Muscle of leg (tissue), 16 donors: ENCODE measurements at places on chromosomes 1 and 21.
A peak's percentile ranks its signal among the peaks of the same experiment; 100 is the strongest.

- DNase-seq = no peak
These were observed 43.4 kb downstream of the KCNJ15 start for GRCh38 chr21:38300141-38300578.

GRCh38 chr21:36508948-36509347 lies 29.0 kb upstream of the CLDN14 start:
- DNase-seq = no peak

GRCh38 chr1:16133007-16133961 lies 22.6 kb downstream of the EPHA2 start:
- DNase-seq = no peak

- DNase-seq = peak; percentile 45
These were observed 159.9 kb downstream of the TRABD2B start for GRCh38 chr1:47837056-47837830.

GRCh38 chr1:235888119-235888643 lies 21.5 kb upstream of the LYST start:
- no peak for DNase-seq
